Left renal cortex interstitium (tissue), 4 donors: ENCODE measurements at places on chromosomes 7 and 10.

DNA sequence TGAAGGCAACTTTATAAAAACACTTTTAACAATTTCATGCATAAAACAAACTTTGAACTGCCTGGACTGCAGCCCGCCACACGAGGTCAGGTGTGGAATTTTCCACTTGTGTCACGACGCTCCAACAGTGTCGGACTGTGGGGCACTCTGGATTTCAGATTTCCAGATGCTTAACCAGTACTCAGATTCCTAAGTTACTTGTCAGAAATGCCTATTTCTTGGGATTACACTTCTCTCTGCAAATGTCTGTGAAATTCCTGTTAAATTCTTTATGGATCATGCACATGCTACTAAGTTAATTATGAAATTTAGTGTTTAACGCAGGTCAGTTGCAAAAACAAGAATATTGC lies 473 bp upstream of the GPER1 start:
- DNase-seq, result no peak

DNA sequence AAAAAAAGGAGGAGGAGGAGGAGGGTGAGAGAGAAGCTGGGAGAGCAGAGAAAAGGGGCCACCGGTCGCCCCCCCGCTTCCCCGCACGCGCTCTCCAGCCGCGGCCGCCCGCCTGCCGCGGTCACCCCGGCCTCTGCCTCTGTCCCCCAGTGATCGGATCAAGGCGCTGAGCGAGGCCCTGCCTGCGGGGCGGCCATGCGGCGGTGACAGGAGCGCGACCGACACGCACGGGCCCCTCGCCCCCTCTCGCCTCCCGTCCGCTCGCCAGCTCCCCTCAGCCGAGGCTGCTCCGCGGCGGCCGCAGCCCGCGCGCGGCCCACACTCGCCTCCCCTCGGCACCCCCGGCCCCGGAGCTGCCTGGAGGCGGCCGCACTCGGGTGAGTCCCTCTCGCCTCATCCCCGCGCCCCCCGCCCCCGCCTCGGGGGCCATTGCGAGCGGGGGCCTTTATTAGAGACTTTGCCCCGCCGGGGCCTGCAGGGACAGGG lies at the start of gene GTF2I:
GTF2I (plus strand) TSS at position 27 of the 486 bp plus-strand sequence. CDS start 31,411 bp downstream, outside the sequence.
- no peak for DNase-seq

- DNase-seq, result no peak
Measured at GRCh38 chr10:132248455-132249225, 59.1 kb downstream of the STK32C start.

- DNase-seq, result no peak
Measured at GRCh38 chr10:132533571-132534260, 3.9 kb upstream of the INPP5A start.

- no peak for DNase-seq
Measured at GRCh38 chr7:156028521-156028920, 216.3 kb upstream of the SHH start.

GRCh38 chr7:119105381-119105780 lies 880.9 kb downstream of the ANKRD7 start:
- no peak for DNase-seq

GRCh38 chr7:70230761-70231160 lies 632.5 kb downstream of the AUTS2 start:
- no peak for DNase-seq

DNA sequence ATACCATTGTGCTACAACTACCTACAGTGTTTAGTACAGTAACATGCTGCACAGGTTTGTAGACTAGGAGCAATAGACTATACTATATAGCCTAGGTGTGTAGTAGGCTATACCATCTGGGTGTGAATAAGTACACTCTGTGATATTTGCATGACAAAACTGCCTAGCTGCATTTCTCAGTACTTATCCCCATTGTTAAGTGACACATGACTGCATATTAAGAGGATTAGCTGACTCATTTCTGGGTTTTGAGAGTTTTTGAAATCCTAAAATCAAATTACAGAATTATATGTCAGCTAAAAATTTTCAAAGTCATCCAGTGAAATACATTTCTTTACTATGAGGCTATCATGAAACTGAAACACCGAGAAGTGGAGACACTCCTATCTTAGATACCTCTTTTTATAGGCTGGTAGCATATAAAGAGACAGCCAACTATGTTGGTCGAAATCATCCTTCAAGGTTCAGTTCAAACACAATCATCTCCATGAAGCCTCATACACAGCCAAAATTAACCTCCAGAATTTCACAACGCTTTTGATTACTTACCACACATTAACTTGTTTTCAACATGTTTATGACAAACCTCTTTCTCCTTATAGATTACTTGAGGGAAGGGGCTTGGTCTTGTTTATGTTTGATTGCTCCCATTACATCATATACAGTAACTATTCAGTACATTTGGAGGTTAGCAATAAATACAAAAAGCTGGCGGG lies 89.8 kb upstream of the ANK3 start:
- DNase-seq, result no peak

GRCh38 chr7:50827281-50827680 lies 44.6 kb upstream of the GRB10 start:
- no peak for DNase-seq

DNA sequence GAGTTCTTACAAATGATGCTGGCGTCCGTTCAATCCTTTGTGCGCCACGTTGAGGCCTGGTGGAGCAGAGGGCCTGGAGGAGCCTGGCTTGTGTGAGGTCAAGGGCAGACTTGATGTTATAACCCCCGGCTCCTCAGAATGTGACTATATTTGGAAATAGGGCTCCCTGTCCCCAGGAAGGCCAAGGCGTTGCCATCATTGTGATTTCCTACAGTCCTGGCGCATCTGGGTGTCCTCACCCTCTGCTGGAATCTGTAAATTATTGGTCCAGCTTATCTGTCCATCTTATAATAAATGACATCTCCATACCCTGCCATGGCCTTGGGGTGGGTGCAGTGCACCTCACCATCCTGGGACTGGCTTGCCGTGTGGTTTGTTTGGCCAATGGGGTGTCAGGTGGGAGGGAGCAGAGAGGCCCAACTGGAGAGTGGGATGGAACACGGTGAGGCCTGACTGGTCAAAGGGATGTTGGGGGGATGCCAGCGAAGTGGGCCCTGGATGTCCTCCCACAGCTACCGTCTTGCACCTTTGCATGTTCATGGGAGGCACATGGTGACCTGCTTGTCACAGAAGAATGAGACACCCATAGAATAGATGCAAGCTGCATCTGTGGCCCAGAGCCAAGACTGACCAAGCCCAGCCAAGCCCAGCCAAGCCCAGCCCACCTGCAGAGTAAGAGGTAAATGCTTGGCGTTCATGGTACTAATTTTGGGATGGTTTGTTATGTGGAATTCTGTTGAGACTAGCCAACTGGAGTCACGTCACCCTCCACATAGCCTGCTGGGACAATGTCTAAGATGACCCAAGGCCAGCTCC lies 11.1 kb upstream of the LRRC27 start:
- no peak for DNase-seq

GRCh38 chr7:27168265-27168947 lies 3.1 kb upstream of the HOXA9 start:
- DNase-seq, result no peak

DNA sequence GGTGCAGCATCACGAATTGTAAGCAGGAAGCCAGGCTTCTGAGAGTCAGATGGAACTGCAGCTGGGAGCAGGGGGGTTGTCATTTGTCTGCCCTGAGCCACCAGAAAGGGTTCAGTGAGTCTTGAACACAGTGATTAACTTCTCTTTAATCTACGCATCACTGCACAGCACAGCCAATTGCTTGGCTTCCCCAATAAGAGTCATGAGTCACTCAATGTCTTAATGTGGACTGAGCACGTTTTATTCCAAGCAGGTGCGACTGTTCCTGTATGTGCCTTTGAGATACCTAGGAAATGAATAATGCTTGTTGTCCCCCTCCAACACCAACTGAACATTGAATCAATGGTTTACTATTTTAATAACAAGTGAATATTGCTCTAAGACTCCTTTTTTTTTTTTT lies 26.0 kb upstream of the PLEKHA1 start:
- peak; percentile 51 for DNase-seq
